Esophagus squamous epithelium (tissue), 5 donors: ENCODE measurements at places on chromosomes 7 and 10.
A peak's percentile ranks its signal among the peaks of the same experiment; 100 is the strongest.

- DNase-seq: no peak
These were observed 40.7 kb upstream of the MRLN start for GRCh38 chr10:59793919-59794318.

- no peak for DNase-seq
These were observed 58.3 kb downstream of the SGMS1 start for GRCh38 chr10:50565301-50566083.

DNA sequence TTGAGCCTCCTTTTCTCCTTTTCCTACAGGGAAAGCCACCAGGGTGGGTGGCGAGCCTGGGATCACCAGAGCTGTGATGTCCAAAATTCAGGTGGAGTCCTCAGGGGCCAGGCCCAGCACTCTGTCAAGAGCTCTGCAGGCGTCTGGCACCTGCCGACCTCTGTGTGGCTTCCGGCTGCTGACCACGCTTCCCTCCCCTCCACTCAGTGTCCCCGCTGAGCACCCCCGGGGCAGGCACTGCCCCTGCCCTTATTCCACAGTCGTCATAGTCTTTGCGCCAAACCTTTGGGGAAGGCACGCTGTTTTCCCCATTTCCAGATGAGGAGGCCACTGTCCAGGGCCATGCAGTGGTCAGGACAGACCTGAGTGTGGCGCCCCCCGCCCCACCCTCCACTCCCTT lies 7.5 kb downstream of the MTG1 start:
- no peak for DNase-seq

GRCh38 chr10:114674346-114674745 lies 16.3 kb upstream of the ABLIM1 start:
- DNase-seq: no peak

- no peak for DNase-seq
These were observed 25.0 kb upstream of the C1GALT1 start for GRCh38 chr7:7157177-7157886.

- DNase-seq: no peak
These were observed 1456.7 kb downstream of the REEP3 start for GRCh38 chr10:64977915-64978314.

GRCh38 chr7:4531236-4531635 lies 150.9 kb upstream of the FOXK1 start:
- DNase-seq: no peak

DNA sequence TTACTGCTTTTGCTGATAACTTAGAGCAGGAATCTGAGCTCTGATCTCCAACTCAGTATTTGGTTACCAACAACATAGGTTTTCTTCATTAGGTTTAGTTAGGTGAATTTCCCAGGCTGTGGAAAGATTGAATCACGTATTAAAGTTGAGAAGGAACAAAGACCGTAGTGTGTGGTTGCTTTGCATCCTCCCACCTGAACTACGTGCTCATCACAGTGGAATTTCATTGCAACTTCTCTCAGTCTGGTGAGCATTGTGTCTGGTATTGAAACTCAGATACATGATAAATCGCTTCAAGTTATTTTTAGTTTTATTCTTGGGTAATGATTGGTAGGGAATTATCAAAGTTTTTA lies 139.4 kb upstream of the AKR1E2 start:
- DNase-seq: no peak

- DNase-seq: no peak
These were observed 28.8 kb upstream of the KLHL7 start for GRCh38 chr7:23076772-23077171.

GRCh38 chr7:258476-259190 lies 31.3 kb upstream of the FOXL3 start:
- no peak for DNase-seq

DNA sequence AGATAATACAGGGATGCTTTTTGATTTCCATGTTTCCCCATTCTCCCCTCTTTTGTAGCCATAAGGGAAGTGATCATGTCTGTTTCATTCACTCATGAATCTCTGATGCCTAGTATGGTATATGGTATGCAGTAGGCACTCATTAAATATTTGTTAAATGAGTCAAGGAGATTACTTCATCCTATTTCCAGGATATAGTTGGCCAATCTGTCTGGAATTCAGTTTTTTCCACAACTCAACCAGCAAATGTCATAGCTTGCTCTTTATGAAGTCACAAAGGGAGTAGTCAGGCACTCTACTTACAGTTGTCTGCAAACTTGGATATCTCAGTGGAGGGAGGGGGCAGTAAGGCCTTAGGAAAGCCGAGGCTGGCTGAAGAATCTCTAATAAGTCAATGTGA lies 853.6 kb downstream of the LRMDA start:
- no peak for DNase-seq

GRCh38 chr10:101830322-101831168 lies 12.3 kb upstream of the OGA start:
- peak; percentile 91 for DNase-seq

DNA sequence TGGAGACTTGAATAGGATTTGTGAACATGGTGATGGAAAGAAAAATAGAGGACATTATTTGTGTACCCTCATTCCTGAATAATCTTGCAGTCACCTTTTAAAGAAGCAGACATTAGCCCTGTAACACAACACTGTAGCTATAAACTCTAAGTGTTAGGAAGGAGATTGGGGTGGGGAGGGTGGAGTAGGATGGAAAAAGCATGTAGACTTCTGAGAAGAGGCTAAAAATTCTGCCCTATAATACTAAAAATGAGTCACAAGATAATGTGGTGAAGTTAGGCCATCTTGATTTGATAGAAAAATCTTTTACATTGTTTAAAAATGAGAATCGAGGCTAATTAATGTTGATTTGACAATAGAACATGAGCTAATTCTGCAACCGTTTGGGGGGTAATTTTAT lies 128.8 kb downstream of the LCOR start:
- no peak for DNase-seq
